ENCODE measurements at places on chromosomes 2 and 18.

- no peak for DNase-seq
Measured at GRCh38 chr18:80176334-80177073, 67.4 kb downstream of the ADNP2 start.

DNA sequence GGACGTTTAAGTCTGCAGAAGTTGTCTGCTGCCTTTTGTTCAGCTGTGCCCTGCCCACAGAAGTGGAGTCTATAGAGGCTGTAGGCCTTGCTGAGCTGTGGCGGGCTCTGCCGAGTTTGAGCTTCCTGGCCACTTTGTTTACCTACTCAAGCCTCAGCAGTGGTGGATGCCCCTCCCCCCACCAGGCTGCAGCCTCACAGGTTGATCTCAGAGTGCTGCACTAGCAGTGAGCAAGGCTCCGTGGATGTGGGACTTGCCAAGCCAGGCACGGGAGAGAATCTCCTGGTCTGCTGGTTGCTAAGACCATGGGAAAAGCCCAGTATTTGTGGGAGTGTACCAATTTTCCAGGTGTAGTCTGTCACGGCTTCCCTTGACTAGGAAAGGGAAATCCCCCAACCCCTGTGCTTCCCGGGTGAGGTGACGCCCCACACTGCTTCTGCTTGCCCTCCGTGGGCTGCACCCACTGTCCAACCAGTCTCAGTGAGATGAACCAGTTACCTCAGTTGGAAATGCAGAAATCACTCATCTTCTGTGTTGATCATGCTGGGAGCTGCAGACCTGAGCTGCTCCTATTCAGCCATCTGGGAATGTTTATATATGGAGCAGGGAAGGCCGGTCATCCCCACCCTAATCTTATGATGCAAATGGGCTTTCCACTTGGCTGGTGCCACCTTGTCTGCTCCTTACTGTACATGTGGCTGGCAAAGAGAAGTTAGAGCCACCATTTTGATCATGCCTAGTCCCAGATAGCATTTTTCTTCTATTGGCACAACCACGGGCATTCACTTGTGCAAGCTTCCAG lies 156.9 kb upstream of the ITGA6 start:
- DNase-seq = peak; percentile 36

- no peak for DNase-seq
Measured at GRCh38 chr2:65786007-65786717, 353.8 kb upstream of the SPRED2 start.

DNA sequence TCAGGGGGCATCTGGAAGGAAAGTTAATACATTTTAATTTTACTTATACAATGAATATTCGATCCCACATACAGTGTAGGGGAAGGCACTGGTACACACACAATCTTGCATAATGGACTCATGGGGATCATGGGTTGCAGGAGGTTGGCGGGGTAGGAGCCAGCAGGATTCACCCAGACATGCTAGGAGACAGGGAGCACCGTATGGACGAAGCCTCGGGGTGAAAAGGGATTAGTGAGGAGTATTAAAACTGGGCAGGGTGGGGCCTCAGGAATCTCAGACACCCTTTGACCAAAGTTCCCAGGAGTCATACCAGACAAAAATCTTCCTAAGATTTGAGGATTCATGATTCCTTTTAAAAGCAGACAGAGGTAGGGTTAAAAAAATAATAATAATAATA lies 140.8 kb downstream of the BCL11A start:
- no peak for DNase-seq

DNA sequence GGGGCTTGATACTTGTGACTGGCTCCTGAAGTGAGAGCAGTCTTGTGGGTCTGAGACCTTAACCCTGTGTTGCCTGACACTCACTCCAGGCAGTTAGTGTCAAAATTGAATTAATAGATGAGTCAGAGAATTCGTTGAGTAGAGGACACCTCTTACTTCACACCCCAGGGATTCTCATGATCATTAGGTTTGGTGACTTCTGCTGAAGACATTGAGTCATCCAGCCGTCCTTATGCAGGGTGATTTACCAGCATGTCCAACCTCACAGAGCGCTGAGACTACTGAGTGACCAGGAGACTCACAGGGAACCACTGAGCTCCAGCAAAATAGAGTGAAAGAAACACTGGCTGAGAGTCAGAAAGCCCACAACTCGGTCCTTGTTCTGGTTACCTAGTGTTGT lies 36.0 kb upstream of the EVA1A start:
- DNase-seq = no peak

DNA sequence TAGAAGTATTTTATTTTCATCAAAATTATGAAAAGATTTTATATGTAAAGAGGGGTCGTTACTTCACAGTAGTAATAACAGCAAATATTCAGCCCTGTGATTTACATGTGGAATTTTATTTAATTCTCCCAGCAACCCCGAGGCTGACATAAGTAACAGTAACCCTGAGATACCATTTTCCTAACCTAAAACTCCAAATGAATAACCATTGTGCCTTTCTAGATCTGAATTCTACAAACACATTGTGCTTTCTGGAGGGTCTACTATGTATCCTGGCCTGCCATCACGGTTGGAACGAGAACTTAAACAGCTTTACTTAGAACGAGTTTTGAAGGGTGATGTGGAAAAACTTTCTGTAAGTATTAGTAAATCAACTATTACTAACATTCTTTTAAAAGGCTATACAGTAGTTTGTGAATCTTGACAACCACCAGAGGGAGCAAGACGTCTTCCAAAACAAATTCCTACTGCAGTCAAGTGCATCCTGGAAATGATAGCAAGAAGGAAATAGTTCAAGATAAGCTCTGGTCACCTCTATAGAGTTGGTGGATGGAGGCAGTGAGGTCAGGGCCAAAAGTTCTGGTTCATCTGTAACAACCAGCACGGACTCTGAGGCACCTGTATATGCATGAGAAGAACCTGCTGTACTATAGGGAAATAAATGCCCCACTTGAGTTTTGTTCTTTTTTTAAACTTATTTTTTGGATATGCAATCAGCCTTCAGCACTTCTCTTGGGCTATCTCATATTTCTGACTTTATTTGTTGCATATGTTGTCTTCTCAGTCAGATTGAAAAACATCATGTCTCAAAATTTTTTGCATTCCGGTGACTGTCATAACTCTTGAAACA lies 37.4 kb downstream of the ACTR2 start:
- DNase-seq = peak; percentile 86

- DNase-seq = no peak
Measured at GRCh38 chr2:218020281-218020680, 17.5 kb upstream of the TNS1 start.

GRCh38 chr2:158805936-158806335 lies 10.8 kb downstream of the DAPL1 start:
- DNase-seq = no peak

DNA sequence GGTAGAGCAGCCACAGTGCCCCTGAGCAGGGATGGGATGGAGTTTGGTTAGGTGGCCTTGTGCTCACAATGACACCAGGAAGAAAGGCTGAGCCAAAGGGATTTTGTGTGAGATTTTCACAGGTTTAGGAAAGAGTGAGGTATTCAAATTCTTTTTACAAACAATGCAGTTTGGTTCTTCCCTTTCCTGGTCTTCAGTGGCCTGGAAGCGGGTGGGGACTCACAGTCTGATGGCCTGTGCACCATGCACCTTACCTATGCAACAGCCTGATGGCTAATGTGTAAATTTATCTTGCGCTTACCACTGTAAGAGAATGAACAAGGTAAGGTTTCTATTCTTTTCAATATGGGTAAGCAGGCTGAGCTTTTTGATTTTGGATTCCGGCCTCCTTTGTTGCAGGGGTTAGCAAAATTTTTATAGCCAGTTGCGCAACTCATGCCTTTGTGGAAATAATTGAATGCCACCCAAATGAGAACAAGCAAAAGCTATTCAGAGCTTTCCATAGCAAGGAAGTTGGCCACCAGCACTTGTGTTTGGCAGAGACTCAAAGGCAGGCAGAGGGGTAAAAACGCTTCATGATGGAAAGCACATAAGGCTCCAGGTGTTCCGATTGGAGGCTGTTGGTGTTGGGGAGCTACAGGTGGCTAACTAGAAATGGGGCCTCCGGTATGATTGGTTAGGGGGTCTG lies 23.8 kb upstream of the IL1R2 start:
- DNase-seq = no peak

- no peak for DNase-seq
Measured at GRCh38 chr2:151560289-151560688, 150.6 kb downstream of the RIF1 start.

- DNase-seq = peak; percentile 44
Measured at GRCh38 chr2:76953733-76954347, 568.3 kb downstream of the LRRTM4 start.

Measured in small intestine (tissue), 16 donors.